ENCODE measurements at places on chromosomes 2 and 18.

- no peak overlapping the region for H3K4me3 ChIP-seq
- H3K27me3 ChIP-seq, result no peaks in the 10 kb centered on the region
- no peak overlapping the region for H3K27ac ChIP-seq
Measured at GRCh38 chr2:174971868-174972781, 33.1 kb downstream of the CHN1 start.

DNA sequence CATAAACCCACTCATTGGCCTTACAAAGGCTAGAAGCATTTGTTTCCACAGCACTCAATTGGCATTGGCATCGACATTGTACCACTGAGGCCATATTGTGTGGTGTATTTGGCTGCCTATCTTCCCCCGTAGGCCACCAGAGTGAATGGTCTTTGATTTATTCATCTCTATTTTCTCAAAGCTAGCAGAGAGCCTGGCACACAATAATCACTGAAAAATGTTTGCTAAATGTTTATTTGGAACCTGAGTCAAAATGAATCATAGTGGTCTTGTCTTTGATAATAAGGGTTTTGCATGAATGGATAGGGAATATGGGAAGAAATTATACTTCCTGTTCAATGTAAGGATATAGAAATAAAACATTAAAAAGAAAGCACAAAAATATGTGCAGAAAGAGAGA is 107.3 kb upstream of the SLC8A1 start:
- no peak overlapping the region for H3K4me3 ChIP-seq
- H3K27ac ChIP-seq, result no peak overlapping the region
- no peaks in the 10 kb centered on the region for H3K36me3 ChIP-seq
- DNase-seq, result no peak
- H3K4me1 ChIP-seq, result no peaks in the 10 kb centered on the region

DNA sequence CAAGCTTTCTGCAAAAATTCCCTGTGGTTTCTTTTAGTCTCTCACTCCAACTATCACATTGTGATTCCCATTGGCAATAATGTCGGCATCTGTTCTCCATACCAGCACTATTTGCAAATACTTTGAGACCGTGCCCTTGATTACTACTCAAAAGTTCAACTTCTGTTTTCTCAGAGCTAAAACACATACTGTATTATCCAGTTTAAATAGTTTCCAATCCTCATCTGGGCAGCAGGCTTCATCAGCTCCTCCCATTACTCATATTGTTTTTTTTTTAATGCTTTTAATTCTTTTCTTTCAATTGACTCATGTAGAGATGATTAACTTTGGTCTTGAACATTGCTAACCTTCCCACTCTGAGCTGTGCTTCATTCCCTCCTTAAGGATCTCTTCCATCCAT is 135.8 kb downstream of the METTL8 start:
- no peaks in the 10 kb centered on the region for H3K36me3 ChIP-seq
- H3K27ac ChIP-seq, result no peak overlapping the region
- no peaks in the 10 kb centered on the region for H3K4me1 ChIP-seq
- DNase-seq, result no peak
- no peaks in the 10 kb centered on the region for H3K27me3 ChIP-seq
- H3K4me3 ChIP-seq, result no peak overlapping the region

DNA sequence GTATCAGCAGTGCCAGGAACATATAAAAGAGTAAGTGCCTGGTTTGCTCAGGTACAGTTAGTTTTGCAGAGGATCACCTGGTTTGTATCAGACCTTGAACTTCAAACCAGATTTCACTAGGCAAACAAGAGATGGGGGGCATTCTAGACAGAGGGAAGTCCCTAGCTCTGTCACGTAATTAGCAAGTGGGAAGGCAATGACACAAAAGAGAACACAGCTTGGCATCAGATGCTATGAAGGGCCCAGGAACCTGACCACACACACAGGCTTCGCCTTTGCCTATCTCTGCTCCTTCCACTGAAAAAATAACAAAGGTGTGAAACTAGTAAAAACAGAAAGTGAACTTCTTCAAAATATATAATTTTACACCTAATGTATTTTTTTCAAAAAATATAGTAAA is 62.6 kb downstream of the CERKL start:
- H3K4me1 ChIP-seq, result no peaks in the 10 kb centered on the region
- no peaks in the 10 kb centered on the region for H3K36me3 ChIP-seq
- H3K4me3 ChIP-seq, result no peak overlapping the region
- no peak for DNase-seq
- H3K27ac ChIP-seq, result no peak overlapping the region

DNA sequence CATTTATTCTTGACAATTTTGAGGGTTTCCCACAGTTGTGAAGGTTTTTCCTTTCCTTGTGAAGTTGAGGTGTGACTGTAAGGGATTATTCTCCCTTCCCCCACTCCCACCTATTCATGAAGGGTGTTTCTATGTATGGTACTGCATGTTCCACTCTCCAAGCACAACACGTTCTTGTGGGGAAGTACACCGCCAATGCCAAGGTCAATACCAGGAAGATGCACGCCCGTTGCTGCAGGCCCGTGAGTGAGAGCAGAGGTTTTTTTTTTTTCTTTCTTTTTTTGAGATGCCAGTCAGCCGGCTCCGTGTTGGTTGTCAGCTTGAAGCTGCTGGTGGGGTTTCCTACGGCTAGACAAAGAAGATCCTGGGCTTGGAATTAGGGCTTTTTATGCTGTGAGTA is 38.6 kb upstream of the EPHA4 start:
- H3K4me1 ChIP-seq, result peaks cover 13% of the 10 kb centered on the region
- no peak overlapping the region for H3K4me3 ChIP-seq
- no peaks in the 10 kb centered on the region for H3K36me3 ChIP-seq
- no peak for DNase-seq
- no peak overlapping the region for H3K27ac ChIP-seq
- H3K27me3 ChIP-seq, result no peaks in the 10 kb centered on the region

DNA sequence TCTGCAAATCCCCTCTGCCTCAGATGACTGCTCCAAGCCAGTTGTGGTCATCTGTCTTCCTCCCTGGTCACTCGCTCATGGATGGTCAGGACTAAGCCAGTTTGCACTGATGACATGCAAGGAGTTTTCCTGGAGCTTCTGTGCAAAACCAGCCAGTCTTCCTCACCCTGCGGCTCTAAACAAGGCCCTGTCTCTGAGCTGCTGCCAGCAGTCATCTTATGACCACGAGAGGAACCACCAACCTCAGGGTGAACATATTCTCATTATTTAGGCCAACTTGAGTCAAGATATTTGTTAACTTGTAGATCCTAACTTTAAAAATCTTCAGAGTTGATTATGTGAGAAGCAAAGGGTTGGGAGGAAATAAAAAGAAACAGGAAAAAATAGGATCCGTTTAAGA is 119.9 kb upstream of the CAB39 start:
- H3K36me3 ChIP-seq, result no peaks in the 10 kb centered on the region
- no peaks in the 10 kb centered on the region for H3K4me1 ChIP-seq
- H3K4me3 ChIP-seq, result no peak overlapping the region
- no peak overlapping the region for H3K27ac ChIP-seq
- H3K27me3 ChIP-seq, result no peaks in the 10 kb centered on the region

GRCh38 chr18:297936-298335 is 30.1 kb upstream of the THOC1 start:
- H3K27me3 ChIP-seq, result no peaks in the 10 kb centered on the region
- no peaks in the 10 kb centered on the region for H3K4me1 ChIP-seq
- H3K4me3 ChIP-seq, result no peak overlapping the region
- no peak overlapping the region for H3K27ac ChIP-seq
- DNase-seq, result no peak
- no peaks in the 10 kb centered on the region for H3K36me3 ChIP-seq

DNA sequence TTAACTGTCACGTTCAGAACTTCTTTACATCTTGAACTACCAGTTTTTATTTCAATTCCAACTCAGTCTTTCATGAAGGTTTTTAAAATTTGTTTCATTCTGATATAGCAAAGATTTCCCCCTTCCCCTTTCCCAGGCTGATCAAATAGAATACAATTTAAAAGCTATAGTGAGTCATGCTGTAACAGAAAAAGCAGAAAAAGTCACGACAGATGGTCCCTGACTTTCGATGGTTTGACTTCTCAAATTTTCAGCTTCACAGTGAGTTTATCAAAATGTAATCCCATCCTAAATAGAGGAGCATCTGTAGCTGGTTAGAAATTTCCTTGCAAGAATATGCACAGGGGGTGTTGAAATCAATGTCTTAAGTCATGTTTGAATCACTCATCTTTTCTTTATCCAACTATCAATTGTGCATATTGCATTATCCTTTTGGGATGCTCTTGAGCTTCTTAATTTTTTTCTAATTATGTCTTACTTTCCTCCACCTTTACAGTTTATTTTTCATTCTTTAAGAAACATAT is 500.3 kb downstream of the LRP1B start:
- H3K36me3 ChIP-seq, result no peaks in the 10 kb centered on the region
- no peak for DNase-seq

GRCh38 chr2:240435948-240436682 is 652 bp downstream of the GPC1 start:
- H3K36me3 ChIP-seq, result peaks cover 9% of the 10 kb centered on the region
- peaks cover 6% of the 10 kb centered on the region for H3K27me3 ChIP-seq
- H3K4me1 ChIP-seq, result peaks cover 23% of the 10 kb centered on the region
- peak overlapping the region; percentile 93 for H3K4me3 ChIP-seq
- no peak for DNase-seq
- peak overlapping the region; percentile 75 for H3K27ac ChIP-seq

DNA sequence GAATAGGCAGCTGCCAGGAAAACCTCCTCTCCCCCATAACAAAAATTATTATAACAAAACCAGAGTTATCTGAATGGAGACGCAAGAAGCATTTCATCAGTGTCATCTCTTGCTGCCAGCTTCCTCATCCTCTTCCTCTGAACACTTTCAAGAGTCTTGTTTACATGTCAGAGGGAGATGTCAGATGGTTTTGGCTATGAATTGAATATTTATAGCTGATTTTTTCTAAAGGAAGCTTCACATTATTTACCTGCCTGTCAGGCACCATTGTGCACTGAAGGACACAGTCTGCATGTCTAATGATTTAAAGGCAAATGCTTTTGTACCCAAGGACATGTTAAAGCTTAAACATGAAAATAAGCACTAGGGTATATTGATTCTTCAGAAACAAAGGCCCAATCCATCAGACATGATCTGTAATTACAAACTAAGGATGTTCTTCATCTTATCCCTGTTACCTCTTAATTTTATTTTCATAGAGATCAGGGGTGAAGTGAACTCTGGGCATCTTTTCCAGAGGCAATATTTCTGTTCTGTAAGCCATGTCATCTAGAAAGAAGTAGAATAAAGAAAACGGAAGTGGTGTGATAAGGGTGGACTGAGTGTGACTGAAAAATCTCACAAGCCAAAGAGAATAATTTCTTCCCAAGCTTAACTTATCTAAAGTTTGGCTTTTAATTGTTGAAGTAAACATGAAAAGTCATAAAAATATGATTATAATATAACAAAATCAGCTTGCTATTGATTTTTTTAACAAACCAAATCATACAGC is 168.7 kb downstream of the ANKRD44 start:
- H3K4me1 ChIP-seq, result peaks cover 5% of the 10 kb centered on the region
- H3K36me3 ChIP-seq, result no peaks in the 10 kb centered on the region
- DNase-seq, result no peak
- H3K27me3 ChIP-seq, result no peaks in the 10 kb centered on the region
- no peak overlapping the region for H3K27ac ChIP-seq

GRCh38 chr2:23545396-23545795 is 160.4 kb downstream of the KLHL29 start:
- no peak overlapping the region for H3K27ac ChIP-seq
- peaks cover 12% of the 10 kb centered on the region for H3K4me1 ChIP-seq
- H3K36me3 ChIP-seq, result no peaks in the 10 kb centered on the region
- H3K27me3 ChIP-seq, result no peaks in the 10 kb centered on the region

DNA sequence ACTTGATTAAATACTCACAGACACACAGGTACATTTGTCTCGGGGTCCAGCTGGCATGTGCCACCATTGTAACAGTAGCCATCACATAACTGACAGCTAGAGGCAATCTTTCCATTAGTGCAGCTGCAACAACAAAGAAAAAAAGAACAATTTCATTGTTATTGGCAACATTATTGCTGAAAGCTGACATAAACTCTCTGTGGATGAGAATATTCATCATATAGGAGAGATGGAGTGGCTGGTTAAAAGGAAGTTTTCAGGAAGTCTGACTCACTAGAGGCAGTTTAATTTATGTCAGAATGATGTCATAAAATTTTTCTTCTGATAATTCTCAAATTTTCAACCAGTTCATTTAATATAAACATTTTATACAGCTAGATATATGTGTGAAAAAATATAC is 1490.0 kb upstream of the NXPH2 start:
- no peak overlapping the region for H3K4me3 ChIP-seq
- H3K4me1 ChIP-seq, result no peaks in the 10 kb centered on the region
- H3K27me3 ChIP-seq, result no peaks in the 10 kb centered on the region
- H3K27ac ChIP-seq, result no peak overlapping the region
- no peaks in the 10 kb centered on the region for H3K36me3 ChIP-seq
- DNase-seq, result no peak

- no peaks in the 10 kb centered on the region for H3K27me3 ChIP-seq
- no peak overlapping the region for H3K27ac ChIP-seq
- DNase-seq, result no peak
- no peaks in the 10 kb centered on the region for H3K36me3 ChIP-seq
Measured at GRCh38 chr2:111702804-111703196, 181.2 kb downstream of the ANAPC1 start.

DNA sequence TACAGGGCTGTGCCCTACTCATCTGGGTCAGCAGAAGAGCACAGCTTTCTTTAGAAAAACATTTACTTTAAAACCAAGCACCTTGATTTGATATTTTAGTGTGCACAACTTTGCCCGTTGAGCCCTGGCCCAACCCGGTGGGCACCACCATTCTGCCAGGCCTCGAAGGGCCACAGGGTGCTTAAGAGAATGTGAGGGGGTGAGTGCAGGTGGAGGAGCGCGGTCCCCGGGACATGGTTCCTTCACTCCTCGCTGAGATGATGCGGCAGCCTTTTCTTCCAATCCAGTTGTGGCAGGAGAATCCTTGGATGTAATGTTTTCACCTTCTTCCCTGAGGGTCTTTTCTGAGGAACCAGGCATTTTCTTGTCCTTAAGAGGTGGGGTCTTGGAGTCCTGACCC is 119.0 kb downstream of the RPIA start:
- DNase-seq, result no peak
- H3K4me3 ChIP-seq, result no peak overlapping the region
- no peaks in the 10 kb centered on the region for H3K36me3 ChIP-seq
- H3K27me3 ChIP-seq, result no peaks in the 10 kb centered on the region

DNA sequence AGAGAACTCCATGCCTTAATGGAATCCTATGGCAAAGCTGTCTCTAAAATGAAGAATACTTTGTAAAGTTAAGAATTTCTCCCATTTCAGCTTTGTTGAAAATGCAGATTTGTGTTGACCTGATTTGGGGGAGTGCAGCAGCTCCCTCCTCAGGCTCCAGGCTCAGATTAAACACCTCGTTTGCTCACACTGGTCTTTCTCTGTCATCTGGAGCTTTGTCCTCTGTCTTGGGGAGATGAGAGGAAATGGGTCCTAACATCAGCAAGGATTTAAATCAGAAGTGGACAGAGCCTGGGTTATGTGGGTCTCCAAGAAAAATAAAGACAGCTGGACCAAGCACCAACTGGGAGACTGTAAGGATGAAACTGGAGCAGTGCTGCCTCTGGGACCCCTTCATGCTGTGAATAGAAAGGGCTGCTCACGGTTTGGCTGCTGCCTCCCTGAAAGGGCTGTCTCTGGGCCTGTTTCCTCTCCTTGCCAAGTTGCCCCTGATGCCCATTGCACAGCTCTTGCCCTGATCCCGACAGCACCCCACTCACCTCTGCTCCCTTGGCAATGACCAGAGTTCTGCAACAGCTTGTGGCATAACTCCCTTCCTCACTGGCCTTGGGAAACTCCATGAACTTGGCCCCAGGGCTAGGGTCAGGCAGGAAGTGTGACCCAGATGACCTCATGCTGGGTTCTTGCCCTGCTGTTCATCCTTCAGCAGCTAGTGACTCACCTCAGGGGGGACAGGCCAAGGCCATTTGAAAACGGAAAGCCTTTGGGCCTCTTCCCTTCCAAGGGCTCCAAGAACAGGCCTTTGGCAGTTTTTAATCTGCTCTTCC is 197.2 kb downstream of the CYP26B1 start:
- no peaks in the 10 kb centered on the region for H3K36me3 ChIP-seq
- no peak for DNase-seq
- no peak overlapping the region for H3K4me3 ChIP-seq
- no peaks in the 10 kb centered on the region for H3K4me1 ChIP-seq
